ENCODE measurements at places on chromosomes 5 and 9.

- DNase-seq, result no peak
These were observed 52.6 kb downstream of the ADAMTS16 start for GRCh38 chr5:5192681-5193080.

DNA sequence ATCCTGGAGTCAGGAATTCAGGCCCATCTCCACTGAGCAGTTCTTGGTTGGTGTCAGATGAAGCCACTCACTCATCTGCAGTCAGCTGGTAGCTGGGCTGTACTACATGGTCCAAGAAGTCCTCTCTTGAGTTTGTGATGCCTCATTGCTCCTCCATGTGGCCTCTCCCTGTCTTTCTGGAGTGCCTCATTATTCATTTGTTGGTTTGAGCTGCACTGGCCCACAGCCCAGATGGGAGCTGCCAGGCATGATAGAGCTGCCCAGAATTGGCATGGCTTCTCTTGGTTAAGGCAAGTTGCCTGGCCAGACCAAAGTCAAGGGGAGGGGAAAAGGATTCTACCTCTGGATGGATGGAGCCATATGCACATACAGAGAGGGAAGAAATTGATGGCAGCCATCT, 8.0 kb downstream of the PTCD2 start:
- DNase-seq, result no peak

- DNase-seq, result no peak
These were observed 138.7 kb downstream of the AUH start for GRCh38 chr9:91223000-91223399.

- no peak for DNase-seq
These were observed 15.4 kb downstream of the CPEB4 start for GRCh38 chr5:173903396-173904140.

DNA sequence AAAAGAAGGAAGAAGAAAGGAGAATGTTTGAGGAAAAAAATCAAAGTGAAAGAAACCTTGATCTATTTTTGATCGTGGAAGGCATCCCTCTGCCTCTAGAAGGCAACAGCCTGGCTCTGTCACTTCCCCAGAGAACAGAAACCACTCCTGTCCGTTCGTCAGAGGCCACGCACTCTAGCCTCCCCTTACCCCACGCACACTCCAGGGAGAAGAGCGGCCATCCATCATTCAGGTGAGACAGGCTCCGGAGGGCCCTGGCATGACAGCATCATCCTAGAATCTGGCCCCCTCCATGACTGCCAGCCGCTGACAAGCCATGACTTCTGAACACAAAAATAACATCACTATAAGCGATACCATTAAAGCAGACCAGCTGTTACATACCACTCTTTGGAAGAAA, 135.8 kb downstream of the ROR2 start:
- DNase-seq, result no peak

GRCh38 chr9:94153905-94154304, 69.6 kb downstream of the PTPDC1 start:
- no peak for DNase-seq

GRCh38 chr9:97997330-97998276, 14.5 kb downstream of the ANP32B start:
- DNase-seq, result no peak

DNA sequence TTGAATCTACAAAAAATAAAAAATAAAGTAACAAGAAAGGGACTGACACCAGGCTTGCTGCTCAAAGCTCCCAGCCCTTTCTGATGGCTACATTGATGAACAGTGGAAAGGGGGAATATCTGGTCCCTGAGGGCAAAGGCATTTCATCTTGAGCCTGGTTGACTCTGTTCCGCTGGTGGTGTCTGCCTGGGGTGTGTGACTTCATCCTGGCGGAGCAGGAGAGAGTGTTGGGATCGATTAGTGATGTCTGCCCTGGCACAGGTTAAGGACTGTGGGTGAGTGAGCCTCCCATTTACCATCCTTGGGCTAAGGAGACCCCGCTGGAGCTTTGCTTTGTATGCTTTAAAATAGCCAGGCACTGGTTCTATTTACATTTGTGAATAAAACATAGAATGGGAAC, 56.9 kb upstream of the ASS1 start:
- DNase-seq, result no peak

DNA sequence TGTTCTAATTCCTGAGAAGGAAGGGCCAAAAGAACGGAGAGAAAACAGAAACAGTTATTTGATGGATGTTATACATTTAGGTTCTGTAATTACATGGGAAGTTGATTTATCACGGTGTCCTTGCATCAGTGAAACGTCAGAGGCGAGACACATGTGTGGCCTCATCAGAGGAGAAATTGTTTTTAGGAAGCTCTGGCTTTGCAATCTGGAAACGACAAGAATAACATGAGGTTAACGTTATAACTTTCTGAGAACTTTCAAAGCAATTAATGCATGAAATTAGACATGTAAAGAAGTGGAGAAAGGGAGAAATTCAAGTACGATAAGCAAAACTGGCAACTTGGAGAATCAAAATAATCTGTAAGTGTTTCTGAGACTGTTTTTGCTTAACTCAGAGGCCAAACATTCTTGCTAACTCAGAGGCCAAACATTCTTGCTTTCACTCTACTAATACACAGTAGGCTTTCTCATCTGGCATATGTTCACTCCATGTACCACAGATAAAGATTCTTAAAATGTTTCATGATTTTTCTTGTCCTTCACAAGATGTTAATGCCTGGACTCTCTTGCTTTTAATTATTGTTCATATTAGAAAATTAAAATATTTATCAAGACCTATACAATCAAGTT, 933.0 kb downstream of the TLE4 start:
- no peak for DNase-seq

- no peak for DNase-seq
These were observed 75.7 kb upstream of the CLINT1 start for GRCh38 chr5:157934600-157934999.

DNA sequence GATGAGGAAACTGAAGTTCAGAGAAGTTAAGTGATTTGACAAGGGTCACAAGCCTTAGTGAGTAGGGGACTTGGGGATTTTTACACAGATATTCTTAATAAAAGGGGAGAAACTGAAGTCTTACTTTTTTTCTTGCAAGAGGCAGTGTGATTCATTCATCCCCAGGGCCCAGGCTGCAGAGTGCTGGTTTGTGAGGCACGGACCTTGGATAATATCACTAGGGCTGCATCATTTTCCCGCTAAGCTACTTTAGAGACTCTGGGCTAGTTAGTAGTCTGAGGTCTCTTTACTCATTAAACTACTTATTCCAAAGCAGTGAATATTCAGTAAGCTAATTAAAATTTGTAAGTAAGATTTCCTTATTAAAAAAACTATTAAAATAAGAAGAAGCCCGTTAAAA, 195.0 kb downstream of the PBX3 start:
- DNase-seq, result no peak

- no peak for DNase-seq
These were observed 1081.6 kb upstream of the ACO1 start for GRCh38 chr9:31302620-31303418.

DNA sequence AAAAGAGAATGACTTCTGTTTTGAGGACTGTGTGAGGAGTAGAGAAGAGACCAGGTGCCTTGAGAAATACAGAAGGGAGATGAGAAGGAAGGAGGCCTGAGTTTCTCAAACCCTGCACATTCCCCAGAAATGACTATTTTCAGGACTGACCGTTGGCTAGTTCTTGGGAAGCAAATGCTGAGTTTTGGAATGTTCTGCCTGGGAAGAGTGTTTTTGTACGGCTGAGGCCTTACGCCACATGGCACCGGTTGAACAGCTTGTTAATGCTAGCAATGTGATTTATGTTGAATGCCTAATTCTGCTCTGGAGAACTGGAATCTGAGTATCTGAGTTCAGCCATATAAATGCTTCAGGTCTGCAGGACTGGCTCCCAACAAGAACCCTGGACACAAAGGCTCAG, 152.7 kb upstream of the ADAMTS16 start:
- no peak for DNase-seq

DNA sequence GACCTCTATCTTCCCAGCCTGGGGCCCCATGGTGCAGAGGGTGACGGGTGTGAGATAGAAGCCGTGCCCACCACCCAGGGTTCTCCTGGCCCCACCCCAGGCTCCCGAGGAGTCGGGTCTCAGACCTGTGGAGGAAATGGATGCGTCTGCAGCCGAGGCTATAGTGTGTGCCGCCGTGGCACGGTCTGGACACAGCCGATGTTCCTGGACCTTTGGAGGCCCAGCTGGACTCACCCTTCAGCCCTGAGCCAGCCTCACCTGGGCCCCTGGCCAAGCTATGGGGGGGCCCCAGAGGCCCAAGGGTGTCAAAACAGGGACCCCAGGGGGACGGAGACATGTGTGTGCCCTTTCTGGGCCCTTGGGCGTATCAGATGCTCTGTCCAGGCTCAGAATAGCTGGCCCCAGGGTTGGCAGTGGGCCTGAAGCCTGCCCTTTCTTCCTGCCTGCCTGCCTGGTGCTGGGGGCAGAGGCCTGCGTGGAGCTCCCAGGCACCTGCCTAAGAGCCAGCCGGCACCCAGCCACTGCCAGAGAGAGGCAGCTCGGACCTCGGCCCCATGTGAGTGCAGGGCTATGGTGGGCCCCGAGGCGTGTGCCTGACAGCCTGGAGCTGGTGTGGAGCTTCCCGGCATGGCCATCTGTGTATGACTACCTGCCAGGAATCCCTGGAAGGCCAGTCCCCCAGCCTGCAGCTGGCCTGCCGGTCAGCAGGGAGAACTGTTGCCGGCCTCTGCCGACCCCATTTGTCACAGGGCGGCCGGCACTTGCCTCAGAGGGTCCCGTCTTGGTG, 41.8 kb downstream of the KCNT1 start:
- no peak for DNase-seq

- peak; percentile 53 for DNase-seq
These were observed 57.1 kb upstream of the ZBED3 start for GRCh38 chr5:77143998-77144836.

DNA sequence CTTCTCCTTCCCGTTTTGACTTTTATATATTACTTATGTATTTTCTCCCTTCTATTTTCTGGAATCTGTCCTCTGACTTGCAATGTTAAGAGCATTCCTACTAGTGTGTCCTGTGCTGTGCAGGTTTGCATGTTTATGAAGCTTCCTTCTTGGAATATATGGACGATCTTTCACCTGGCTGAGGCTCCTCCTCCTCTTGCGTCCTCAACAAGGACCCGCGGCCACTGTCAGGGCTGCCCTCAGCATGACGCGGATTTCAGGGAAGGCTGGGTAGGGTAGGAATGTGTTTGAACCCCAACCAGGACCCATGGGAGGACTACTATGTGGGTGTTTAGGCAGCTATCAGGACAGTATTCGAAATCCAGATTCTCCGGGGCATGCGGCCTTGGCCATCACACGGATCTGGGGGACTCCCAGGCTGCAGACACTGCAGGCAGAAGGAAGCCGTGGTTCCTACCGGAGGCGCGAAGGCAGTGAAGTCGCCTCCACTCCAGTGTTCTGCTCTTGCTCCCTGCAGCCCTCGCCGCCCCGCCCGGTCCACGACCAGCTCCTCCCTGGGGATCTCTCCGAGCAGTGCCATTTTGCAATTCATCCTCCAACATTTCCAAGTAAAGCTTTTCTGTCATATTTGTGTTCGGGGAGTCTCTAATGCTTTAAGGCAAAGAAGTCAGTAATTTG, 37.0 kb upstream of the OSMR start:
- no peak for DNase-seq

GRCh38 chr5:11390291-11390767, 513.9 kb downstream of the CTNND2 start:
- DNase-seq, result no peak

GRCh38 chr5:95884017-95884325, 61.4 kb upstream of the GLRX start:
- peak; percentile 31 for DNase-seq

GRCh38 chr9:34582787-34583186, 6.7 kb downstream of the CNTFR start:
- no peak for DNase-seq

DNA sequence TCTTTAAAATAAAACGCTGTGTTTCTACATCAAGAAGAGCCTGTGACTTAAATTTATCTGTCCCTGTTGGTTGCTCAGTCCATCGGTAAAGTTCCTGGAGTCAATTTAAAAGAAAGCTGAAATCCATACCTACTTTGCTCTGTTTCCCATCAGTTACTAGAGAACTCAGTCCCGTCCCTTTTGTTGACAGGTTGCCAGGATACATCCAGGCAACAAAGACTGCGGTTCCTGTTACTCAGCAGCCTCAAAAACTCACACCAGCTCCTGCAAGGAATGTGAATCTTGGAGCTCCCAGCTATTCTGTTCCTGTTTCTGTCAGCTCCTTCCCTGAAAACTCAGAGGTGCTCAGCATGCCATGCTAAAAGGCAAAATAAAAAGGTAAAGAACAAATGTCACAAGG, at the start of gene ZNF474:
TSS of gene ZNF474 (plus strand) at position 241 of the 400 bp plus-strand sequence. CDS start 22,445 bp downstream, outside the sequence.
- no peak for DNase-seq

- DNase-seq, result peak; percentile 50
These were observed 6.9 kb upstream of the NDUFB6 start for GRCh38 chr9:32579706-32580331.

DNA sequence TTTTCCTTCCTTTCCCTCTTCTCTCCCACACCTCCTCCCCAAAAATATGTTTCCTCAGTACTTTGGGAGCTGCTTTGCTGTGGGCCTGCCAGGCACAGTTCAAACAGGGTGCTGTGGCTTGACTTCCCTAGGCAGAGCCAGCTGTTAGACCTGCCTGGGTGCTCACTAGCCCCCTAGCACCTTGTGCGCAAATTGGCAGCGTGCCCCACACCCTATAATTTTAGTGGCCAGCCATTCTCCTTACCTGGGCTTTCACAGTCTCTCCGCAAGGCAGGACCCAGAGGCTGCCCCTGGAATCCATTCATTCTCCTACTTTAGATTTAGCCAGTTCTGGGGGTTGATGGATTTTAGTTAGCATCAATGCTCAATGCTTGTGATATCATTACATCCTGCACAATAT, 72.3 kb downstream of the ANGPTL2 start:
- DNase-seq, result no peak

GRCh38 chr5:6244339-6244714, 134.0 kb downstream of the MED10 start:
- DNase-seq, result no peak

GRCh38 chr9:89284076-89284475, 26.9 kb upstream of the CKS2 start:
- DNase-seq, result no peak

- no peak for DNase-seq
These were observed 513.2 kb downstream of the NFIB start for GRCh38 chr9:13800776-13801175.

- no peak for DNase-seq
These were observed 26.3 kb downstream of the SHLD3 start for GRCh38 chr5:65651144-65651543.

DNA sequence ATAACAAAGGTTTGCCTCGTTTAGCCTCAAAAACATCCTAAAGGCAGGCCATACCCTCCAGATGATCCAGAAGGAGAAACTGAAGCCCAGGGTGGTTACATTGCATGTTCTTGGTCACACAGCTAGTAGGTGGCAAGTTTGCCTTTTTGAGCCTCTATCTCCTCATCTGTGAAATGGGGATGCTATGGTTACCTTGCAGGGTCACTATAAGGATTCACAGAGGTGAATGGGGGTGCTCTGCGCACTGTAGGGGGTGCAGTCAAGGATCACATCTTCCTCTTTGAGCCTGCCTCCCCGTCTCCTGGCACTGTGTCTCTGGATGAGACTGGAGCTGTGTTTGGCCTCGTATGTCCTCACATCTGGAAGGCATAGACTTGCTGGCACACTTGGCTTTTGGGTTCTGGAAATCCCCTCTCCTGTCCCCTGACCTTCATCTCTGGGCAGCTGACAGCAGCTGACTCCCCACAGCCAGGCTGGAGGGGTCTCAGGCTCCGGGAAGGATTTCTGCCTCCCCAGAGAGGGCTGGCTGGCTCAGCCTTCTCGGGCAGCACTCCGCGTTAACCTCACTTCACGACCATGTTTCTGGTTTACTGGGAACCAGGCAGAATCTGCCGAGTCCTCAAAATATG, 167.7 kb downstream of the RGS3 start:
- DNase-seq, result no peak
